ENCODE measurements at places on chromosomes 6 and 20.

- DNase-seq: no peak
Observed at GRCh38 chr6:33071569-33071968, 1.9 kb downstream of the HLA-DPA1 start.

- no peak for DNase-seq
Observed at GRCh38 chr20:25083141-25083772, 1.3 kb upstream of the VSX1 start.

GRCh38 chr6:52210227-52210626 is 24.1 kb downstream of the IL17A start:
- no peak for DNase-seq

DNA sequence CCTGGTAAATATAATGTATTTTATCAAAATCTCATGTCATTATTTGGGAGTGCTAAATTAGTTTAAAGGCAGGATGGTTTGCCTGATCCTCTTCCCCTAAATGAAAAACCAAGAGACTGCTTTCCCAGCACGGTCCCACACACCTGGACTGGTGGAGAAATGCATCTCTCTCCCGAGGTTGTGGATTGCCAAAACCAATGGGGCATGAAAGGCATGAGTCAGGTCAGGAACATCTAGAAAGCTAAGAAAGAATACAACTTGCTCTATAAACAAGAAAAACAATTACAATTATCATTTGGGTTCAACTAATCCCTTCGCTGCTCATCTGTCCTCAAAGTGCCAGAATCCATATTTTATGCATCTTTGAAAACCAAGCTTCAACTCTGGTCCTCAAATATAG is 308.3 kb upstream of the IRAK1BP1 start:
- DNase-seq: no peak

DNA sequence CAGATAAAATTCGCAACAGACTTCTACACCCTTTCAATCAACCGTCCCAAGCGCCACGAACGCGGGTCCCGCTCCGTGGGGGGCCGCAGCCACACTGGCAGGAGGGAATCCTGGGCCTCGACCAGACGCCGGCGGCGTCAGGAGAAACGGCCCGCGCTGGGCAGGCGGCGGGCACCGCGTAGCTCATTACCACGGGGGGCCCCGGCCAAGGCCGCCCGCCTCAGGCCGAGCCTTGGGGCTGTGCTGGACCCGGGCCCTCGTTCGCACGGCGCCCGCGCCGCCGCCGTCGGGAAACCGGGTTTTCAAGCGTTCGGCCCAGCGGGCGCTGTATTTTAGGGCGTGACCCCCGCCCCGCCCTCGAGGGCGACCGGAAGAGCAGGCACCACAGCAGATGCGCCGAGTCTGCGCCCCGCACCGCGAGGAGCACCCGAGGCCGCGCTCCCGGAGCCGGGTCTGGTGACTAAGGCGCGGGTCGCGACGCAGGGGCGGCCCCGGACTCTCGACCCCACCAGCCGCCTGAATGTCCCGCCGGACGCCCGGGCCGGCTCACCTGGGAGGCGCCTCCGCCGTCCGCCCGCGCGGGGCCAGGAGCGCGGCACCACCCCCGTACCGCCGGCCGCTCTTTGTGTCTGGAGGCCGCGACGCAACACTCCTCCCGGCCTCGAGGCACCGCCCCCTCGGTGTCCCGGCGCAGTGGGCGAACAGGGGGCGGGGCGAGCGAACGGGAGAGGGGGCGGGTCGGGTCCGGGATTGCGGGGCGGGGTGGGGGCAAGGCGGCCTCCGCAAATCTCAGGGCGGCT is at the start of gene NINL:
NINL (minus strand) TSS at position 627 of the 800 bp plus-strand sequence. CDS start 58,944 bp downstream, outside the sequence.
- peak; percentile 16 for DNase-seq

- DNase-seq: no peak
Observed at GRCh38 chr6:138487102-138487604, 12.1 kb downstream of the NHSL1 start.

- no peak for DNase-seq
Observed at GRCh38 chr6:9543649-9544048, 871.2 kb downstream of the TFAP2A start.

GRCh38 chr6:16446273-16446672 is 207.9 kb downstream of the GMPR start:
- no peak for DNase-seq

GRCh38 chr20:46027245-46027853 is 1.7 kb upstream of the SLC12A5 start:
- DNase-seq: no peak

DNA sequence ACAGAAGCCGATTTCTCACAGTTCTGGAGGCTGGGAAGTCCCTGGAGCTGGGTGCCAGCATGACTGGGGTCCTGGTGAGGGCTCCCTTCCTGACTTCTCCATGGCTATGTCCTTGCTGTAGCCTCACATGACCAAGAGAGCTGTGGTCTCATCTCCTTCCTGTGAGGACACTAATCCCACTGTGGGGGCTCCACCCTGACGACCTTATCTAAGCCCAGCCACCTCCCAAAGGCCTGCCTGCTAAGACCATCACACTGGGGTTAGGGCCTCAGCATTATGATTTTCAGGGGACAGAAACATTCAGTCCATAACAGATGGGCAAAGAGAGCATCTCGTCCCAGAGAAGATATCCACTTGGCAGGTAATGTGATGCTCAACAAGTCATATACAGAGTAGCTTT is 16.8 kb downstream of the RPP40 start:
- no peak for DNase-seq

GRCh38 chr6:39982720-39983119 is 48.5 kb upstream of the MOCS1 start:
- no peak for DNase-seq

DNA sequence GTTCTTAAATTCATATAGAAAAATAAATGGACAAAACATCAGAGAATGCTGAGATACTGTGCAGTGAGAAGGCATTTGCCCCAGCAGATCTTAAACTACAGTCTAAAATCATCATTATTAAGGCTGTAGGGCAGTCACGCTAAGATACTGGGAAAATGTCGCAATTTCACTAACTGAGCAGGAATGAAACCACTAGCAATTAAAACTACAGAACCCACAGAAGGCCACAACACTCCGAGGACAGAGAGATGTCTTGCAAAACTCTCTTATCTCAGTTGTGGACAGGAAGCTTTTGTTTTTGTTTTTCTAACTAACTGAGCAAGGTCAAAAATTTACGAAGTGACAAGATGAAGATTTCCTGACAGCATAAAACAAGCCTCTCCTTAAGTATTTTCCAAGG is 18.2 kb downstream of the GNAS-AS1 start:
- DNase-seq: no peak

DNA sequence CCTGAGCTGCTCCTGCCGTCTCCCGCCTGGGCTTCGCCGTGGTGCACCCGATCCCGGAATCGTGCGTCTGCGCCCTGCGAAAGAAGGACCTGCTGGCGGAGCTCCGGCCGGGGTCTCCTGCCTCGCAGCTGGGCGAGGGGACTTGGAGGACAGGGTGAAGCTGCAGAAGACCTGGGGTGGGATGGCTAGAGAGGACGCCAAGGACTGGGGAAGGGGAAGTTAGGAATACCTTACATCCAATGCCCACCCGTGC is 150.2 kb downstream of the PRL start:
- no peak for DNase-seq

DNA sequence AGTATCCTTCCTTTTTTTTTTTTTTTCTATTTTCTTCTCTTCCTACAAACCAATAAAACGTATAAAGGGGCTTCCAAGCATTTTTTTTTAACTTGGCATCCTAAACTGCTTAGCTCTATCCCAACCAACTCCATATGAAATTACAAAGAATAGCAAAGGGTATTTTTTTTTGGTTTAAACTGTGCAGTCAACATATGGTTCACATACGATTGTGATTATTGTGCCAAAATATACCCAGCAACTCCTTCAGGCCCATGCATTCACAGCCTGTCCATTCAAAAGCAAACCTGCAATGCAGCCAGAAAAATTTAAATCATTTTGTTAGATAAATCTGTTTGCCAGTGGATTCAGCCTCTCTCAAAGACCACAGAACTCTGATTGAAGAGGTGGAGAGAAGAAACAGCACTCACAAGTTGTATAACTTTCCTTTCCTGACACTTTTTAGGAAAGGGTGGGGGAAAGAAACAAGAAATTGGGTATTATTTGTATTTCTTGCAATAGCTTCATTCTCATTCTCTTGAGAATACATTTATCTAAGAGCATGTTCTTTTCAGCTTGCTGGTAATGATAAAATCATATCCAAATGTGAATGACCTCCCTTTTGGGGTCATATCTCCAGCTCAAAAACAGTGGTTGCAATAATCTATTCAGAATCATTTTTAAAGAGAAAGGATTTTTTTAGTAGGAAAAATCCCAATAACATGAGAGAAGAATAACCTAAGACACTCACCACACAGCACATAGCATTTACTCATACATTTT is 701.3 kb upstream of the CHD6 start:
- no peak for DNase-seq

DNA sequence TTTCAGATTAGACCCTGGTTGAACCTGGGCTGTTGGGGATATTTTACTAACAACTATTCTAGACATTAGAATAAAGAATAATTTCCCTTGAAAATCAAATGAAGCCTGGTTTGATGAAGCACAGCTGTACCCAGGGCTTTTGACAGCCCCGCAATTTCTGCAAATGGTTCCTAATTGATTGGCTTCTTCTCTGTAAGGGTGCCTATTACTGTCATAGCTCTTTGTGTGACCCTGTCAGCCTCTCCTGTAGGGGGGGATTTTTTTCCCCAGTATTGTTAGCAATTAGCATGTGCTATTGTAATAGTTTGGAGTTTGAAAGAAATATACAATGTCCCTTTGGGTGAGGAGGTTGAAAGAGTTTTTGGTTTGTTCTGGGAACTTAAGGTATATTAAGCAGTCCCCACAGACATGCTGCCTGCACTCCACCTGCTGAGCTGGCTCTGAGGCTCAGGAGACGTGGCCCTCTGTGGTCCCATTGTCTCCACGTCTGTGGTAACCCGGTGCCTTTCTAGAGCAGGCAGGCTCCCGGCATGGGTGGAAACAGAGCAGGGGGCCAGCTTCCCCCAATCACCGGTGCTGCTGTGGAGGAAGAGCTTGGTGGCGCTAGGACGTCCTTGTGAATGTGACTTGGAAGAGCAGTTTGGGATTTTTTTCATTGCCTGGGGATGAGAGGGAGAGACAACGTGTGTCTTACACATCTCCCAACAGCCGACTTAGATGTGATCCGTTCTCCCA is 47.3 kb upstream of the CLDN20 start:
- DNase-seq: no peak

DNA sequence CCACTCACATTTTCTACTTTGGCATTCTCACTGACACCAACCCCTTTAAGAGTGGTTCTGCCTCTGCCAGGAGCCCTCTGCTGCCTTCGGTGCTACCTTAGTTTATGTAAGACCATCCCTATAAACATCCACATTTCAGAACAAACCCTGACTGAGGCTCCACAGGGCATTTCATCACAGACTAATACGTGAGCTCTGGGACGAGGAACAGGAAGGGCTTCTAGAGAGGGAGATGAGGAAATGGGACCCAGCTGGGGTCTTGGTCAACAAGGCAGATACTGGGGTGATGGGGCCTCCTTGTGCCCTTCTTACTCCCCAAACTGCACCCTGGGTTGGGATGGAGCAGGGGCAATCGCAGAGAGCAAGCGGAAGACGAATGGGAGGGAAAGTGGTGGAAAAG is 86.5 kb upstream of the FYN start:
- no peak for DNase-seq

- no peak for DNase-seq
Observed at GRCh38 chr20:38412877-38413577, 22.1 kb downstream of the SNHG17 start.

DNA sequence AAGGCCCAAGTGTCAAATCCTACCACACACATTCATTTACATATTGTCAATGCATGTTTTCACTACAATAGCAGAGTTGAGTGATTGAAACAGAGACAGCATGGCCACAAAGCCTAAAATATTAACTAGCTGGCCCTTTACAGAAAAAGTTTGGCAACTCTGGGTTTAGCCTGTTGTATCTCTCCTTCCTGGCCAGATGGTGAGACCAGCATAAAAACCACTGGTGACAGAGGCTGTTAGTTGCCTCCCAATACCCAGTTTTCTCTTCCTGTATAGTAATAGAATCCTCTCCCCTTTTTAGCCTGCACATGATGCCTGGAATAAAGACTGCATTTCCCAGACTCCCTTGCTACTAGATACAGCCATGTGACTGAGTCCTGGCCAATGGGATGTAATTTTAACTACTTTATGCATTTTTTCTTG is 100.0 kb upstream of the TAB2 start:
- DNase-seq: no peak

DNA sequence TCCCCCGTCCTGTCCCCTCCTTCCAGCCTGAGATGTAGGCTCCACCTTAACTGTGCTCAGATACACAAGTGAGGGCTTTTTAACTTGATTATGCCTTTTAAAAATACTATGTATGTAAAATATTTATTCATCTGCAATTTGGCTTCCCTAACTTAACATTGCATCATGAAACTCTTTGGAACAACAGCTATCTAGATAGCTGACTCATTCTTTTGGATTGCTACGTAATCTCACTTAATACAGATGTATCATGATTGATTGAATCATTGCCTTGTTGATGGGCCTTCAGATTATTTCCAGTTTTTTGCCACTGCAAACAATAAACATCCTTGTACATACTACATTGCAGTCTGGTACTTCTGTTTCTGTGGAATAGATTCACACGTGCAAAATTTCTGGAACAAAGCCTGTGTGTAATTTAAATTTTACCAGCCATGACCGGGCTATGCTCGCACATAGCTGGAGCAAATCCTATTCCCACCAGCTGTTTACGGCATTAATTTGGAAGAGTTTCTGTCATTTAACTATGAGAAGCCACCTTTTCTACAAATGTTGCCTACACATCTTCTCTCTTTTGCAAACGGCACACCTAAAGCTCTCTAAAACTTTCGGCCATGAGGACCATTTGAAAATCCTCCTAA is 6.5 kb downstream of the PRND start:
- no peak for DNase-seq

DNA sequence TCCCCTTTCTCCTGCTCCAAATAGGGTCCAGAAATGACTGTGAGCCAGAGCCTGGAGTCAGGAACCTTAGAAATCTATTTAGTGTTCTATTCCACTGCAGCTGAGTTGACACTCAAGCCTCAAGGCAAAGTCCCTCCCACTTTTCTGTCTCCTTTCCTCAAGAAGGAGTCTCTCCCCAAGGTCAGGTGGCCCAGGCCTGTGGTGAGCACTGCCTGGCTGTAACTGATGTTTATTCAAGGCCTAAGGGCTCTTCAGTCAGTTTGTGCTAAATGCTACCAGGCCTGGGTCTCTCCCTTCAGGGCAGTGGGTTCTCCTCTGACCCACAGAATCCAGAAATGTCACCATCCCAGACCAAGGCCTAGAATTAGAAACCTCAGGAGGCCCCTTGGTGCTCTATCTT is 1042.9 kb upstream of the EPHA7 start:
- DNase-seq: no peak

DNA sequence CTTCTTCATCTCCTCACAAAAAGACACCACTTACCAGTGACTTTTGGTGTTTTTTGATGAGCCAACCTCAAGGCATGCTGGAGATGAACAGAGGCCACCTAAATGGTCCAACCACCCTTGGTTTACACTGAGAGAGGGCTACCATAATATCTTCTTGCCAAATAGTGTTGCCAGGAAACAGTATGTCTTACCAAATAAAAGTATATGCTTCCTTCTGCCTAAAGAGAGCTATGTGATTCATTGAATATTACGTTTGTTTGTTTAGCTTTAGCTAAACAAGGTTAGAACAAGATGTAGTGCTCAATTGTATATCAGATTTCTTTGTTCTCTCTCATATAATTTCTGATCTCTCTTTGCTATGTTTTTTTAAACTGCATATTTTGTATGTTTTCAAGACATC is 40.6 kb upstream of the BMP6 start:
- no peak for DNase-seq

Measured in activated CD8-positive, alpha-beta memory T cell treated with anti-CD3 and anti-CD28 coated beads for 4 hours (primary cell).